ENCODE measurements at places on chromosomes 1 and 21.

DNA sequence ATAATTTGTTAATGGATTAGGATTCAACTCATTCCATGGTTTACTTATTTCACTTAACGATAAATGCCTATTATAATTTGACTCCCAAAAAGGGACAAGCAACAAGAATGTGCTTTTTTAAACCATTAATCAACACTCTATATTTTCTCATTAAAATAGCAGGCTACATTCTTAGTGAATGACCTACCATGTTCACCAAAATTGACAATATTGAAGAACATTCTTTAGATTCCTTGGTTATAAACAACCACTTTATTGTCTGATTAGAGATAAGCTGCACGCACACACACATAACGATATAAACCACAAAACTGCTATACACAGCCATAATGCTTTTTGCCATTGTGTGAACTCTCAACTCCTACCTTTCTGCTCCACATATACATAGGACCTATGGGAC, 75.4 kb upstream of the LRRC7 start:
- DNase-seq = no peak

DNA sequence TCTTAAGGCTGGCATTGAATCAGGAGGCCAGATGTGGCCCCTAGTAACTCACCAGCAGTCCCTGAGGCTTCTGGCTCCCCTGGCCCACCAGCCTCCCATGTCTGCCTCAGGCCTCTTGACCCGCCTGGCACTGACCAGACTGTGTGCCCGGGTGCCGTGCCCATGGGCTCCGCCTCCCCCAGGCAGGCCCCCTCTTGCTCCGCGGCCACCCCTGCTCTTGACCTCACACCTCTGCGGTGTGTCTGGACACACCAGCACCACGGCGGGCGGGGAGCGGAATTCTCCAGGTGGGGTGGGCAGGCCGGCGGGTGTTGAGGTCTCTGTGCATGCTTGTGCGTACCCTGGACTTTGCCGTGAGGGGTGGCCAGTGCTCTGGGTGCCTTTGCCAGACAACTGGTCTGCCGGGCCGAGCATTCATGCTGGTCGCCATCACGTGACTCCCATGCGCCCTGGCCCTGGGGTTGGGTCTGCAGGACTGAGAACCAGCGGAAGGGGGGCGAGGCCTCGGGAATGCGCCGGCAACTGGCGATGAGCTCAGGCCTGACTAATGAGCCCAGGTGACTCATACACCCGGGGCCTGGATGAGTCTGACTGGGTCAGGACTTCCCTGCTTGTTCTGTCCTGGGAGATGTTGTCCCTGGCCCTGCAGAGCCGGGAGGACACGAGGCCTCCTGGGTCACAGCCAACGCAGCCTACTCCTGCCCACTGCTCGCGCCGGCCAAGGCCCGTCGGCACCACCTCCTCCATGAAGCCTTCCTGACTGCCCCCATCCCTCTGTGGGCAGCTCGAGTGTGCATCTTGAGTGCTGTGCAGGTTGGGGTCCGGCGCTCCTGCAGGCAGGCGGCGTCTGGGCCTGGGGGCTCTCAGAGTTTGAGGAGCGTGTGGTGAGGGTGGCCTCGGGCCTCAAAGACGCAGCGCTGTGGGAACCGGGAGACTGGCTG, 22.6 kb downstream of the COL18A1 start:
- DNase-seq = no peak

DNA sequence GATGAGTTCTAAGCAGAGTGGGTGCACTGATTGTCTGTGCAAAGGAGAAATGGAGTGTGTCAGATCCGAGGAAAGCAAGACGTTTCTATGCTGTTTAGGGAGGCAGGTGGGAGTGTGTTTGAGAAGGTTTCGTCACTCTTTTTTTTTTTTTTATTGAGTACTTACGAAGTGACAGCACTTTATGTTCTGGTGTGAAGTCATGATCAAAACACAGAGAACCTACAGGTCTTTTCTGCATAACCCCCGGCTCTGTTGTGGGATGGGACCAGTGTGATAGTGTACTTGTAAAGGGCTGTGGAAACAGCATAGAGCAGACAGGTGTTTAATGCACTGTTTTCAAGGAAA, 26.7 kb downstream of the MIA3 start:
- no peak for DNase-seq

DNA sequence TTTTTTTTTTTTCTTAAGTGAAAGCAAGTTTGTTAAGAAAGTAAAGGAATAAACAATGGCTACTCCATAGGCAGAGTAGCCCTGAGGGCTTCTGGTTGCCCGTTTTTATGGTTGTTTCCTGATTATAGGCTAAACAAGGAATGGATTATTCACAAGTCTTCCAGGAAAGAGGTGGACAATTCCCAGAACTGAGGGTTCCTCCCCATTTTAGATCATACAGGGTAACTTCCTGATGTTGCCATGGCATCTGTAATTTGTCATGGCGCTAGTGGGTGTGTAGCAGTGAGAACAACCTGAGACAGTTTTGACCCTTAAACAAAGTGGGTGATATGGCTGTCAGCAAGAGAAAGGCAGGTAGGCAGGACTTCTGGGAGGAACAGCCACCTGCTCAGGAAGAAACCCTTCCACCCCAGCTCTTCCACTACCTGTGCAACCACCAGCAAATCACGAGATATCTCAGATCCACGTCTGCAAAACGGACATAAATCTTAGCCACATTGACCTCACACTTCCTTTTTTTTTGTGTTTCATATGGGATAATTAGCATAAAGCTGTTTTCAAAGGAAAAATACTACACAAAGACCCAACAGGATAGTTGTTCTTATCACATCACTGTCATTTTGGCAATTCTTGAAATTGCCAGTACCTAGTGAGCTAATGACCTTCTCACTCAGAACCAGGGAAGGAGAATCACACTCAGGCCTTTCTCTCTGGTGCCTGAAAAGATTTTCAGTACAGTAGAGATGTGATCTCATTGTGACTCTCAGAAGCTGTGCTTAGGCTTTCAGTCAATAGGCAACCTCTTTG, 34.8 kb upstream of the DUSP10 start:
- DNase-seq = no peak

Data from right forelimb (tissue), 1 donor.